ENCODE measurements at places on chromosomes 6 and 20.

- DNase-seq = no peak
These were observed 233.4 kb downstream of the TBC1D7 start for GRCh38 chr6:13094781-13095425.

DNA sequence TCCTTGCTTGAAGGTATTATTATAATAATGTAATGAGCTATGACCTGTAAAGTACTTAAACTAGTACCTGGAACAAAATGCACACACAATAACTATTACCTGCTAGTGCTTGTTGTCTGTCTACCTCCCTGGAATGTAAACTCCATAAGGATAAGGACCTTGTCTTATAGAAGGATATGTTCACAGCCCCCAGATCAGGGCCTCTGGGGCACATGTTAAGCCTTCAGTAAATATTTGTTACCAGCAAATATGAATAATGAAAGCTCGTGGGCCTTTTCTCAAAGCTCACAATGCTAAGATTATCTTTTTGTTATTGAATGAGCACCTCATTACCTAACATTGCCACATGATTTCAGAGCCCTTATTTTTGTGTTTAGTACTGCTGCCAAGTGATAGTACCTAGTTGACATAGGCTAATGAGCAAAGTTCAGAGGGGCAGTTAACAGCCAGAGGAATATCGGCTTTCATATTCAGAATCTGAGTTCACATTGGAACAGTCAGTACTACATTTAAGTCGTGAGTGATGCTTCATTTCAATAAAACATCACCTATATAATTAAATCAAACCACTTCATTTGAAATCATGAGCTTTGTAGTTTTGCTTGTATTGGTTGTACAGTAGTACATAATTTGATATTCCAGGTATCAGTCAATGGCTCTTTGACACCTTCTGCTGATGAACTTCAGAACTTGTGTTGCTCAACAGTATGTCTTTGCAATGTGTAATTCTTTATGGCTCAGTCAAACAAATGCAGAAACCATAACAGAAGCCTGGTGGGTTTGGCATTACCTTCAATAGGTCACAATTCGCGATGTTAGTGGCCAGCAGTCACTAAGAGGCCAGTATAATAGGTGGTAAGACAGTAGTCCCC lies 11.8 kb upstream of the SMLR1 start:
- no peak for DNase-seq

- DNase-seq = no peak
These were observed 190.2 kb downstream of the TSHZ2 start for GRCh38 chr20:53162251-53162835.

DNA sequence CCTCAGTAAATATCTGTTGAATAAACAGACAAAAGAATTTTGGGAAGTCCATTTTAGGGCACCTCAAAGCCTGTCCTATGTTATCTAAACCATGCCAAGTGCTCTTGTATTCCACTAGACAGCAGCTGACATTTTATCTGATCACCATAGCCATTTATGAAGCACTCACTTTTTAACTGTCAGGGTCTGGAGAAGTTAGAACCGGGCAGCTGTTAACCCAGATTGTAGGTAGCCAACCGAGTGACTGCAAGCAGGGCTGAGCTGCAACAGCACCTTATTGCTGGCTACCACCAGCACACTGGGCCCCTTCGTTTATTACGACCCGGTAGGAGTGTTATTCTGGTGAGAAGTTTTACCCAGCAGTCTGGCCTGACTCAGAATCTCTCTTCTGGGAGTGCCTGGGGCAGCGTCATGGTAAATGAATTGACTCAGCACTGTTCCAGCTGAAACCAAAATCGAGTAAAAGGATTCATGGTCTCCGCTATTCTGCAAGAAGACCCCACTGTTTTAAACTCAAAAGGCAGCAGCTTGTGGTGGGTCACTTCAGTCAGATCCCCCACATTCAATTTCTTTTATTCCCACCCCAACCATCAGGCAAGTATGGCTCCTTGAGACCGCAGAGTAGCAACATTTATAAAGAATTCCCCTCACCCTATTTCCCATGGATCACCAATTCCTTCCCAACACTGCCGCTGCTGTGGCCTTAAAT lies 1.7 kb downstream of the UBE2V1 start:
- no peak for DNase-seq
